ENCODE measurements at places on chromosomes 2 and 18. TPM values are rescaled to one million over a fixed set of nuclear protein-coding genes. Genes with fewer than 3 reads are reported as not detected.

Gene TRIM54
- not detected for total RNA-seq

Gene TGFA
- total RNA-seq, result not detected

Gene PROC
- total RNA-seq, result not detected

Gene LINC00305
- not detected for total RNA-seq

Gene KYNU
- total RNA-seq, result 1.0 TPM

Measured in bronchus fibroblast of lung (primary cell).